ENCODE measurements at places on chromosomes 3 and 15.

DNA sequence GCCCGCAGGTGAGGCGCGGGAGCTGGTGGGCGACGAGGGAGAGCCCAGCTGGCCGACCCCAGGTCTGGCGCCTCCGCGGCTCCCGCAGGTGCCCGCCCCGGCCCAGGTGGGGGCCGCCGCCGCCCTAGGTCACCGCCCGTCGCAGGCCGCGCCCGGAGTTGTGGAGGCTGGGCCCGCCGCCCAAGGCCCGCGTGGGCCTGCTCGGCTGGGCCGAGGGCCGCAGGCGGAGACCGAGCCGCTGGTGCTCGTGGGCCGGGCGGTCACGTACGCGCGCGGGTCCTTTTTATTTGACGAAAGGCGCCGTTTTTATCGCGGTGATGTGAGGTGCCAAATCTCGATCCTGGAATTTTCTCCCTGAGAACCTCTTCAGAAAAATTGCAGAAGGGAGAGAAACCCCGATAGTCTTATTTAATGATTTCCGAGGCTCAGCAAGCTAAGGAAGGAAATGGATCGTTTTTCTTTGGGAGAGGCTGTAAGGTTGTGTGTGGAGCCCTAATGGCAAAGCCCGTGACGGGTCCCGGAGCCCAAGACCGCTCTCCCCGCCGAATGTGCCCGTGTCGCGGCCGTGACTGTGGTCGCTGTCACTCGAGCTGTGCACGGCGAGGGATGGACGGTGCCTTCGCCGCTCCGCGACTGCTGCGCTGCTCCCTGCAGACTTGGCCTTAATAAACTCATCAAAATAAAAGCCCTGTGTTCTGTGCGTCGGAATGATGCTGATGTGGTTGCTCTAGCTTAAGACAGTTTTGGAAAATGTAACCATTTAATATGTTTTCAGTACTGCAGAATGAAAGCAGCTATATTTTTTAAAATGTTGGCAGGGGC is 612 bp downstream of the APPL1 start:
- DNase-seq: no peak

DNA sequence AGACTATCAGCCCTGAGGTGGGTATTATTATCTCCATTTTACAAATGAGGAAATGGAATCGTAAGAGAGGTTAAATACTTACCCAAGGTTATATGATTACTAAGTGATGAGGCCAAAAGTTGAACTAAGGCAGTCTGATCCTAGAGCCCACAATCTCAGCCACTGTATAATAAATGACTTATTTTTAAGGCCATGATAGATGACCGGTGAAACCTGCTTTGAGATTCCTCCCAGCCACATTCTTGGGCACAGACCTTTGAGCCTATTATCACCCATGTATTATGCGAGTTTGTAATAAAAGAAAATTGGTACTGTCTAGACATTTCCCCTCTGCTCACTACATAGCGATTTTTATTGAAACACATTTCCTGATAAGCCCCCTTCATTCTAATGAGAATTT is 37.4 kb downstream of the POLQ start:
- DNase-seq: no peak

GRCh38 chr3:187946981-187947380 is 201.7 kb upstream of the BCL6 start:
- no peak for DNase-seq

DNA sequence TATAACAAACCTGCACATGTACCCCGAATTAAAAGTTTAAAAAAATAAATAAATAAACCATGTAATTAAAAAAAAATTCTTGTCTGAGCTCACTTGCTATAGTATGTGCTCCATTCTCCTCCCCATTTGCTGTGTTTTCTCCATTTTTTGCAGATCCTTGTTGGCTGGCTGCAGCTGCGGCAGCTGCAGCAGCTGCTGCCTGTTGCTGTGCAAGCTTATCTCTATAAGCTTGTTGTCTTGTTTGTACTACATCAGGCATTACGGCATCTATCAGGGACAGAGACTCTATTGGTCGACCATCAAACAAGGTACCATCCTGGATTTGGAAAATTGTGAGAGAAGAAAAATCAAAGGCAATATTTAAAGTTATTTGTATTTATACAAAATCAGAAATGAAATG is 145.9 kb downstream of the TBL1XR1 start:
- no peak for DNase-seq

DNA sequence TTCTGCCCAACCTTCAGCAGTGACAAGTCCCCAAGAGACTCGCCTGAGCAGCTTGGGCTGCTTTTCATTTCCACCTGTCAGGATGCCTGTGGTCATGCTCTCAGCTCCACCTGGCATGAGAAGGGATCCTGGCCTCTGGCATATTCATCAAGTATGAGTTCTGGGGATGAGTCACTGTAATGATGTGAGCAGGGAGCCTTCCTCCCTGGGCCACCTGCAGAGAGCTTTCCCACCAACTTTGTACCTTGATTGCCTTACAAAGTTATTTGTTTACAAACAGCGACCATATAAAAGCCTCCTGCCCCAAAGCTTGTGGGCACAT is 3.5 kb downstream of the MYD88 start:
- no peak for DNase-seq

DNA sequence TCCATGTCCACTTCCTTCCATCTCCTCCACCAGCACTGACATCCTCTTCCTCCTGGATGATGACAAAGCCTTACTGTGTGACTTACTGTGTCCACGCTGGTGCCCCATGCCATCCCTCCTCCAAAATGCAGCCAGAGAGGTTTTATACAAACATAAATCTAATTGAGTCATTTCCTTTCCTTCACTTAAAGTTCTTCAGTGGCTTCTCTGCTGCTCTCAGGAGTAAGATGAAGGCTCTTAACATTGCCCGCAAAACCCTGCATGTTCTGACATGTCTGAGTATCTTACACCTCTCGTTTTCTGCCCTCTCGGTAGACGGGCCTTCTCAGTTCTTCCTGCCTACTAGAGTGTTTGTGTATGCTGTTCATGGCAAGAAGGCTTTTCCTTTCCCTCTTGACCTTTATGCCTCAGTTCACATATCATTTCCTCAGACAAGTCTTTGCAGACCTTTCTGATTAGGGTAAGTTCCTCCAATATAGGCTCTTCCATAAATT is 175.5 kb downstream of the CFAP20DC start:
- DNase-seq: no peak

DNA sequence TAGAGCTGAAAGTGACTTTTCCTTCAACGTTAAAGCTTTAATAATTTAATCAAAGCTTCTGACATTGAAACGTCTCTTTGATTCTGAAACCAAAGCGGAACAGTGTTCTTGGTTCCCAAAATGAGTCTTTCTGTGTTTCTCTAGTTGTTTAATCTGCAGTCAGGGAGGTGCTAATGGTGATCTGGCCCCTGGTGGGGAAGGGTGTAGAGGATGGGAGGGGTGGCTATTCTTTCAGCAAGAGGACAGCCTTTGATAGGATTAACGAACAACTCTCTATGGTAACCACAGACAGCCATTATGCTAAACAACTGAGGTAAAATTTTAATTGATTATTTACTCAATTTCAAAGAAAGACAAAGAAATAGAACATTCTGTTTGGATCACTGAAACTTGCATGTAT is 79.9 kb upstream of the CADPS start:
- DNase-seq: no peak

DNA sequence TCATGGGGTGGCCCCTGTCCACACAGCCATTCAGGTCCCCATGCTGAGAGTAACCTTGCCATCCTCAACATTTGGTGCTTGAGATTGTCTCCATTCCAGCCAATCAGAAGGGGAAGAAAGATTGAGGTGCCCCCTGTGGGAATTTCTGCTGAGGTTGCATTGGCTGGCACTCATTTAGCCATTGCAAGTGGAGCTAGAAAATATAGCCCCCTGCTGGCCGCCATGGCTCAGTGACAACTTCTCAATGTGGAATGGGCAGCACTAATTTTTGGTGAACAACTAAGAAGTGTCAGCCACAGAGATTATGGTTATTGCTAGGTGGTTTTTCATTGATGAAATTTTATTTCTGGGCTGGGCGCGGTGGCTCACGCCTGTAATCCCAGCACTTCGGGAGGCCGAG is 22.0 kb downstream of the COL6A6 start:
- no peak for DNase-seq

GRCh38 chr15:50487287-50487686 is 59.2 kb downstream of the USP50 start:
- DNase-seq: no peak

- DNase-seq: no peak
These were observed 33.7 kb downstream of the HCN4 start for GRCh38 chr15:73335026-73335425.

GRCh38 chr3:149657926-149658743 is at the start of gene WWTR1:
Gene WWTR1 (minus strand): TSS chr3:149658025. CDS start chr3:149657306, 719 bp downstream.
- no peak for DNase-seq

DNA sequence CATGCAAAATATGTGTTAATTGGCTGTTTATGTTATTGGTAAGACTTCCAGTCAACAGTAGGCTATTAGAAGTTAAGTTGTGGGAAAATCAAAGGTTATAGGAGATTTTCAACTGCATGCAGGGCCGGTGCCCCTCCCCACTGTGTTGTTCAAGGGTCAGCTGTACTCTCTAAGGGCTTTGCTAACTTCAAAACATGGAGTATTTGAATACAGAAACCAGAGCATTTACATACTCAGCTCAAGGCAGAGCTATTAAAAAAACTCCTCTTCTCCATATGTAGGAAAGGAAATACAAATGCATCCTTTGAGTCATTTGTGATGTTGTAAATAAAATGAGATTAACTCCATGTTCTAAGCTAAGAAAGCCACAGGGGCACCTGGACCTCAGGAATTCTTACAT is 16.8 kb downstream of the IL17RB start:
- DNase-seq: no peak

DNA sequence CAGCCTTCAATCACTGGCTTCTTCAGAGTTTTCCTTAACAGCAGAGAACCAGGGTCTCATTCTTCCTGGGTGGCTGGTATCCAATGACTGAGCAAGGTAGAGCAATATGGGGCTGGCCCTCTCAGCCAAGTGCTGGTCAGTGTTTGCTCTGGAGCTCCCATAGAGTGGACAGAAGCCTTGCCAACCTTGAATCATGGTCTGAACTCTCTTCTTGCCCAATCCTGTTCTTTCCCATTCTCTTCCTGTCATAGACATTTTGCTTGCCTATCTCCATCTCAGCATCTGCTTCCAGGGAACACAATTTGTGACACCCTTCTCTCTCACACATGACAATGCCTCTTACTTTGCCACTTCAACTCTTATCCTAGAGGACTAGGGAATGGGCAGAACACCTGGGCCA is 245.6 kb upstream of the PEX5L start:
- no peak for DNase-seq

DNA sequence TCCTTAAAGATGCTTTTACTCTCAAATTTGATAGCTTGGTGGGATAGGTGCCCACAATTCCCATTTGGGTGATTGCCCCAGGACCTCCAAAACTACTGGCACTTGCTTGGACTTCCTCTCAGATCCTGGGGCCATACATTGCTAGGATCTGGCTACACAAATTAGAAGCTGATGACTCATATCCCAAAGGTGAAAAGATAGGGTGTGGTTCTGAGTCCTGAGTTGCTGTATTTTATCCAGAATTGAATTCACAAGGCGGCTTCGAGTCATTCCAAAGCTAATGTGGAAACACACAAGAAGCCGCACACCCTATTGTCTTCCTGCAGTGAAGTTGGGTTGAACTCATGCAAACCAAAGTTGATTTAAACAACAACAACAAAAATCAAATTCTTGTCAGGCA is 53.4 kb downstream of the DUT start:
- no peak for DNase-seq

DNA sequence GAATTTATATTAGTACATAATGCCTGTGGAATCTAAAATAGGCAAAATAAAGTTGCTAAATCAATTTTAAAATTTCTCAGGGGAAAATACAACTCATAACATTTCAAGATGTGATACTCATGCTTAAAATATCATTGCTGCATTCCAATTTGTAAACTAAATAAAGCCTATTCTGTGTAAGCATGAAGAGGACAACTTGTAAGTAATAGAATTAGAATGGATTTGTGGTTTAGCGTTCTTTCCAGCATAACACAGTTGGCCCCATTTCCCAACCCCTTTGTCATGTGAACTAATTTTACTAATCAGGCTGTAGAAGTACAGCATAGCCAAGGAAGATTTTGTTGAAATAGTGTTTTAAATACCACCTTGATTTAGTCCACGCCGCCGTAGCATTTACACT is 437.2 kb downstream of the SI start:
- no peak for DNase-seq

- DNase-seq: no peak
These were observed 29.2 kb downstream of the PXK start for GRCh38 chr3:58361866-58362265.

DNA sequence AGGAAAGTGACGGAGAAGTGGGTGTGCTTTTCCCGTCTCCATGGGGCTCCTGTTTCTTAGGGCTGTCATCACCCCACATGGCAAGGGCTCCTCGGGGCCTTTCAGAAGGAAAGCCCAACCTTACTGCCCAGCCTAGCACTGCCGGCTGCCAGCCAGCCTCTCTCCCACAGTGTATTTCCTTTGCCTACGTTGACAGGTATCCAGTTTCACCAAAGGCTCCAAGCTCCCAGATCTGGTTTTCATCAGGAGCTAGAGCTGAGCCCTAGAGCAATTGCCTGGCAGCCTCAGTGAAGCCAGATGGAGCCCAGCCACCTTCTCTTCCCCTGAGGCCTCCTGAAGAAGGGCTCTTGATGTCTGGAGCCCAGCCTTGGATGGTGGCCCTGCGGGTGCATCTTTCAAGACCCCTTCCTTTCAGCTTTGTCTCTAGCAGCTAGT is 20.2 kb downstream of the CRABP1 start:
- DNase-seq: no peak

DNA sequence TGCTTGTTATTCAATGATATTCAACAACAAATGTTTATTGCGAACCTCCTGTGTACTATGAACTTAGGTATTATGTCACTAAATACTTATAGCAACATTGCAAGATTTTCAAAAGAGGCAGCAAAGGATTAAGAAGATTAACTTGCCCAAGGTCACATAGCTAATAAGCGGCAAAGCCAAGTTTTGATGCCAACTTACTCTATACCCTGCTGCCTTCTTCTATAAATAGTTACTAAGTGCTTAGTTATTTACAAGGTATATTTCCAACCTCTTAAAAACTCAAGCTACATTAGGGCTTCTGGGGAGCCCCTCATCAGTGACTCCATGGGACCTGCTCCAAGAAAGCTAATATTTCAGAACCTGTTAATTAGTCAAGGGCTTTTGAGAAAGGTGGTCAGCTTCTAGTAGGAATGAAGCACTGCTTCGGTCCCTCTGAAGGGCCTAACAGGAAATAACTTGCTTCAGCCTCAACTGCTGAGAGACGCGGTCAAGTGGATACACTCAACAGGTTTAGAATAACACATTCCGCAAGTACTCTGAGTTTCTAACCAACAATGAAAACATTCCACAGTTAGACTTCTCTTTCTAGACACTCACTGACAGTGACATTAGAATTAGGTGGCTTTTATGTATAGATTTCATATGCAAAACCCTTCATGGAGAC is 125.5 kb downstream of the DGKG start:
- no peak for DNase-seq
